ENCODE measurements at places on chromosomes 16 and 17. TPM values are rescaled to one million over a fixed set of nuclear protein-coding genes. Genes with fewer than 3 reads are reported as not detected.
A peak's percentile ranks its signal among the peaks of the same experiment; 100 is the strongest.

DNA sequence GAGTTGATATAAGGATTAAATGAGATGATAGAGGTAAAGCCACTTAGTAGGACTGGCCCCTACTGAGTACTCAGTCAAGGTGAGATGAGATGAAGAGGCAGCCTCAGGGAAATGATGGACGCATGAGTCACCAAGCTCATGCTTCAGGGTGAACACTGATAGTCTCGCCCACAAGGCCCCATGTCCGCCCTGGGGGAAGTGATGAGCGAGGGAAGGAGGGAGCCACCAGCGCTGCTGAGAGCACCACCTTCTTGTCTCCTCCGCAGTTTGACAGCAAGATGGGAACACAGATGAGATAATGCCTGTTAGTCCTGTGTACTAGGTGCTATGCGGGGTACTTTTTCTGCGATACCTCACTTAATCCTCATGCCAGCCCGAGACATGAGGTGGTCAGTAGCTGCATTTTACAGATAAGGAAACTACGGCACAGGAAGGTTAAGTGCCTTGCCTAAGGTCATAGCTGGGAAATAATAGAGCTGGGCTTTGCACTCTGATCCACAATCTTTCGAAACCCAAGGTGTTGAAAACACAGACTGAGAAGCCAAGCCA, 383.0 kb downstream of the CPPED1 start:
- peak; percentile 22 for DNase-seq

DNA sequence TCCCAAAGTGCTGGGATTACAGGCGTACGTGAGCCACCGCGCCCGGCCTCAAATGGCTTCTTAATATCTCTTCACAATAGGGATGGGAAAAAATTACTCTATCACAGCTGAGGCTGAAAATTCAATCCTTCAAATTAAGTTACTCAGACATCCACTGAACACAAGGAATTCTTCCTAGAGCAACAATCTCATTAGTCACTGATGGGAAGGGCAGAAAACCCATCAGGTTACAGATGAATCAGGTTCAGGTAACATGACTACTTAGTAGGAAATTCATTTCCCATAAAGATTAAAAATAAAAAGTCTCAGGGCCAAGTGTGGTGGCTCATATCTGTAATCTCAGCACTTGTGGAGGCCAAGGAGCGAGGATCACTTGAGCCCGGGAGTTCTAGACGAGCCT, 42.5 kb upstream of the ABR start:
- no peak for DNase-seq

DNA sequence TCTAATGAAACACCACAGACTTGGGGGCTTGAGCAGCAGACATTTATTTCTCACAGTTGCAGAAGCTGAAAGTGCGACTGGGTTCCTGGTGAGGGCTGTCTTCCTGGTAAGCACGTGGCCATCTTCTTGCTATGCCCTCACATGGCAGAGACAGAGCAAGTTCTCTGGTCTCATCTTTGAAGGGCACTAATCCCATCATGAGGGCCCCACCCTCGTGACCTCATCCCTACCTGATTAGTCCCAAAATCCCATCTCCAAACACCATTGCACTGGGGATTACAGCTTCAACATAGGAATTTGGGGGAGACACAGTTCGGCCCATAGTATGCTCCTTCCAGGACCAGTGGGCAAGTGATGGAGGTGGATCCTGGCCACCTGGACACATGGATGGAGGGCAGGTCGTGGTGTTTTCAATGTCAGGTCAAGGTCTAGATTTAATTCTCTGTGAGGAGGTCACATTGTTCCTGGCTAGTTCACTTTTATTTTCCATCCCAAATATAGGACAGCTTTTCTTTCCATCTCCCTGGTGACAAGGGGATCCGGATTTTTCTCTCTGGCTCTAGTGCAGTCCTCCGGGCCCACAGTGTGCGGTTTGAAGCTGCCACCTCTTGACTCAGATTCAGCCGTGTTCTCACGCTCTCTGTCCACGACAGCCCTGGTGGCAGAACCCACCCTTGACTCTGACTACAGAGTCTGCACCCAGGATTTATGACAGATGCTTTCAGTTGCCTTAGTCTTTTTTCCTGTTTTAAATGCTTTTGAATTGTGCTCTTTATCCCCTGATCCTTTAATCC, 160.5 kb upstream of the NOL11 start:
- DNase-seq = peak; percentile 38

The EFCAB13 gene
- 8.7 TPM for total RNA-seq

The PLEKHG4 gene
- total RNA-seq = 6.2 TPM

GRCh38 chr17:39702901-39703893, 3.3 kb downstream of the ERBB2 start:
- no peak for DNase-seq

The CD68 gene
- total RNA-seq = 28.5 TPM

- DNase-seq = no peak
Observed at GRCh38 chr16:89281829-89282228, 64.3 kb downstream of the ZNF778 start.

The C1QTNF8 gene
- not detected for total RNA-seq

- no peak for DNase-seq
Observed at GRCh38 chr16:80120899-80121521, 419.8 kb upstream of the DYNLRB2 start.

DNA sequence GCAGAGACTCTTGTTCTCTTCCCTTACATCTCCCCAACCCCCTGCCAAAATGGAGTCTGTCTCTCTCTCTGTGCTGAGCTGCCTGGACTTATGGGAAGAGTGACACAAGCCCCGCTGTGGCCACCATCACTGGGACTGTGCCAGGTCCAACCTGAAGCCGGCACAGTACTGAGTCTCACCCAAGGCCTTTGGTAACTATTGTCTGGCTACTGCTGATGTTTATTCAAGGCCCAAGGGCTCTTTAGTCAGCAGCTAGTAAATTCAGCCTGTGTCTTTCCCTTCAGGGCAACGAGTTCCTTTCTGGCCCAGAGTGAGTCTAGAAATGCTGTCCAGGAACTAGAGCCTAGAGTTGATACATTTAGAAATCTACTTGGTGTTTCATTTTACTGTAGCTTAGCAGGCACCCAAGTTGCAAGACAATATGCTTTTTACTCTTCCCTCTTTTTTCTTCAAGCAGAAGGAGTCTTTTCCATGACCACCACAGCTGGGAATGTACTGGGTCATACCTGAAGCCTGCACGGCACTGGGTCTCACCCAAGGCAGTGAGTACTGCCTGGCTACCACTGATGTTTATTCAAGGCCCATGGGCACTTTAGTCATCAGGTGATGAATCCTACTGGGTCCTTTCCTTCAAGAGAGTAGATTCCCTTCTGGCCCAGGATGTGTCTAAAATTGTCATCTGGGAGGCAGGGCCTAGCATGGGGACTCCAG, 17.7 kb downstream of the EFCAB5 start:
- DNase-seq = no peak

The SHISA6 gene
- total RNA-seq = 0.66 TPM

The SOX15 gene
- 15.3 TPM for total RNA-seq

The COIL gene
- 12.5 TPM for total RNA-seq

DNA sequence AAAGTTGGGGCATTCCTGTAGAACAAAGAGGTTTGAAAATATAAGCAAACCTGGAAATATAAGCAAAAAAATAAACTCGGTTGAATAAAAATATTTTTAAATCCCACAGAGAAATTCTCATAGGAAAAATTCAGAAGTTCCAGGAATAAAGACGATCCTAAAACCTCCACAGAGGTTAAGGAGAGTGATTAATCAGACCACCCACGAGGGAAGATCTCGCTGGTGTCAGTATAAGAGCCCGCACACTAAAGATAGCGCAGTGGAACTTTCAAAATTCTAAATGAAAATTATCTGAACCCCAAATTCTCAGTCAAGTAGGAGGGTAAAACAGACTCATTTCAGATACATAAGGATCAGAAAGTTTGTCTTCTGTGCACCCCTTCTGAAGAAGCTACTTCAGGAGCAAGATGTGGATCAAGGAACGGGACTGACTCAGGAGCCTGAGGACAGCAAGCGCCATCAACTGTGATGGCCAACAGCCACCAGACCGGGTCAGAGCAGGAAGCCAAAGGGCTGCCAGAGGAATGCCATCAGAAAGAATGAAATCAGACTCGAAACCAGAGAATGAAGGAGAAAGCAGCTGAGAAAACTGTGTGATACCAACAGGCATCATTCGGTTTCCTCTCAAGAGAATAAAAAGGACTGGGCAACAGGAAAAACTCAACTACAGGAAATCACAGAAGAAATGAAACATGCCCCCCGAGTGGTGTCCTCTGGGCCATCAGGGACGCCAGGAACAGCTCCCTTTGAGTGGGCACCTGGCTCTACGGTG, 66.9 kb downstream of the CYTH1 start:
- DNase-seq = no peak

DNA sequence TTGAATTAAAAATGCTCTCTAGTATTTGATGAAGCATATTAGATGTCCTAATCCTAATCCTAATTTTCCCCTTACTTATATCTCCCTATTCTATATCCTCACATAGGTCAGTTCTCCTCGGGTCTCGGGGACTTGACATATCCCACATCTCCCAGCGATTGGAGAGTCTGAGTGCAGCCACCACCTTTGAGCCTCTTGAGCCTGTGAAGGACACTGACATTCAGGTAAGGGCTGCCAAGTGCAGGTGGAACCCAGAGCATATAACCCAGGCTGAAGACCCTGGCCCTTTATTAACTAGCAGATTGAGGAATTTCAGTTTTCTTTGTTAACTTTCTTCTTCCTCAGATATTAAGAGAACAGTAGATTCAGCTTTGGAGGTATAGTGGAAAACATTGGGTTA, 28.5 kb downstream of the NUP93 start:
- DNase-seq = no peak

The KRTAP9-7 gene
- not detected for total RNA-seq

The MYL11 gene
- total RNA-seq = not detected

The ATP1B2 gene
- total RNA-seq = 1.5 TPM

The ENPP7 gene
- total RNA-seq = not detected

- no peak for DNase-seq
Observed at GRCh38 chr17:61233991-61234750, 165.5 kb upstream of the TBX2 start.

GRCh38 chr17:81523402-81524038, 4.7 kb upstream of the FSCN2 start:
- peak; percentile 83 for DNase-seq

GRCh38 chr16:49467540-49468372, 94.2 kb downstream of the C16orf78 start:
- DNase-seq = peak; percentile 49

DNA sequence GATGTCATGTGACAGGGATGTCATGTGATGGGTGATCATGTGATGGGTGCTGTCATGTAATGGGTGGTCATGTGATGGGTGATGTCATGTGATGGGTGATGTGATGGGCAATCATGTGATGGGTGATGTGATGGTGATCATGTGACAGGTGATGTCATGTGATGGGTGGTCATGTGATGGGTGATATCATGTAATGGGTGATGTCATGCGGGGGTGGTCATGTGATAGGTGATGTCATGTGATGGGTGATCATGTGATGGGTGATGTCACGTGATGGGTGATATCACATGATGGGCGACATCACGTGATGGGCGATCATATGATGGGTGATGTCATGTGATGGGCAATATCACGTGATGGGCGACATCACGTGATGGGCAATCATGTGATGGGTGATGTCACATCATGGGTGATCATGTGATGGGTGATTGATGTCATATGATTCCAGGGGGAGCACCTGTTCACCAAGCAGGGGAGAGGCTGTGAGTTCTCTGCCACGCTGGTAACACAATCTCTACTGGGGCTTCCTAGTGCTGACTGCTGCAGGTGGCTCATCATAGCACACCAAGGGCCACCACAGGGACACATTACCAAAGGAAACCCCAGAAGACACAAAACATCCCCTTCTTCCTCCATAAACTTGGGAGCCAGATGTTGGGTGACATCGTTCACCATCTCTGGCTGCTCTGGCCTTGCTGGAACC, 16.5 kb downstream of the CD300LB start:
- peak; percentile 34 for DNase-seq

DNA sequence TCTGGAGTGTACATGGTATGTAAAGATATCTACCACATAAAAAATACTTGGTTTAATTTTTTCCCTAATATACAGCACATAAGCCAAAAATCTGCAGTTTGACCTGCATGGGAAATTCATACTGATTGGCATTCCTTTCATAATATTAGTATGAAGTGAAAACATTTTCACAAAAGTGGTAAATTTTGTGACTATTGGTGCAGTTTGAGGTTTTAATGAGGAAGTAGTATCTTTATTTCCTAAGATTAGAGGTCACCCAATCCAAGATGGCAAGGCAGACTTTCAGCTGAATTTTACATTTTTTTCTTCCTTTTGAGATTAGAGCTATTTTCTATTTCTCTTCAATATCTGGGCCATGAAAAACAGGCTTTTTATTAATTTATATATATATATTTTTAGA, 21.2 kb downstream of the METTL9 start:
- DNase-seq = no peak

DNA sequence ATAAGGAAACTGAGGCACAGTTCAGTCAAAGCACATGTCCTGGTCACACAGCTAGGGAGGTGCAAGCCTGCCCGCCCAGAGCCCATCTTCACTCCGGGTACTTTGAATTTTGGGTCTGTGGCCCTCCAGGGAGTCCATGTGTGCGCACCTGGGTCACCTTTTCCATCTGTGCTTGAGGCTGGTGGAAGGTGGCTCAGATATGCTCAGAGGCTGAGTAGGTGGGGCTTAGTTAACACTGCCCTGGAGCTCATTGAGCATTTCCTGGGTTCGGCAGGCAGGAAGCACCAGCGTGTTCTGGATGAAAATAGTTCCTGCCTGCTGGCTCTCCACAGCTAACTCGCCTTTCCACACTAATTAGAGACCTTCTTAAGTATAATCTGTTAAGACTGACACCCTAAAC, 19.2 kb downstream of the FAM234A start:
- DNase-seq = no peak

GRCh38 chr17:37417852-37418251, 11.2 kb downstream of the TADA2A start:
- no peak for DNase-seq

The ANKRD40CL gene
- total RNA-seq = not detected

GRCh38 chr16:8892101-8892575, 10.0 kb downstream of the LITAFD start:
- DNase-seq = peak; percentile 57

- DNase-seq = no peak
Observed at GRCh38 chr16:1167276-1168107, 14.6 kb downstream of the CACNA1H start.

DNA sequence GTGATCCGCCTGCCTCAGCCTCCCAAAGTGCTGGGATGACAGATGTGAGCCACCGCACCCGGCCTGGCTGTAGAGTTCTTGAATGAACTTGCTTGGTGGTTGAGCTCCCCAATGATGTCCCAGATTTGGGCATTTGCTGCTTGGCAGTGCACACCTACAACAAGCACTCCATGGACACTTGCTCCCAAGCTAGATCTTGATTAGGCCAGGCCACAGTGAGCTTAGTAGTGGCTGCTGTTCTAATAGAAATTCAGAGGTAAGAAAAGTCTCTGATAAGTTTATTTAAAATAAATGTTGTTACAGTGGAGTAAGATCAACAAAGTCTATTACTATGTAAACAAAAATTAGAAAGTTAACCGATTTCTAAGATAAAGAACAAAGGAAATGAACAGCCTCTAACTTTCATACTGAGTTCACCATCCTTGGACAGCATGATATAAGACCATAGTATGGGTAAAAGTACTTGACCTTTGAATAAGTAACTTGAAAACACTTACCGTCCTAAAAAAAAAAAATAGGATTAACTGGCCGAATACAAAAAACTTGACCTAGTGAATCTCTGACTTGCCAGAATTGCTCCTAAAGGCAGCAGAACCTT, 951 bp downstream of the TMED6 start:
- DNase-seq = no peak

The PLXDC1 gene
- total RNA-seq = 6.2 TPM

- no peak for DNase-seq
Observed at GRCh38 chr17:7823581-7824001, 10.4 kb upstream of the KDM6B start.

The IL34 gene
- total RNA-seq = 3.6 TPM

The PERCC1 gene
- not detected for total RNA-seq

GRCh38 chr16:72604375-72604774, 432.4 kb upstream of the PMFBP1 start:
- DNase-seq = no peak

The RGS11 gene
- total RNA-seq = 10.9 TPM
